Lung (tissue), 17 donors: ENCODE measurements at places on chromosomes 12 and 14. TPM values are rescaled to one million over a fixed set of nuclear protein-coding genes. Genes with fewer than 3 reads are reported as not detected.

The OAS2 gene
- total RNA-seq: 25.9 TPM

The NANOG gene
- 0.23 TPM for total RNA-seq

The KRT79 gene
- not detected for total RNA-seq

GRCh38 chr12:54329759-54330158 lies 4.8 kb downstream of the COPZ1 start:
- H3K27ac ChIP-seq: no peak overlapping the region
- DNase-seq: no peak
- H3K4me3 ChIP-seq: no peak overlapping the region
- H3K36me3 ChIP-seq: peaks cover 3% of the 10 kb centered on the region
